ENCODE measurements at places on chromosomes 5 and 9.

DNA sequence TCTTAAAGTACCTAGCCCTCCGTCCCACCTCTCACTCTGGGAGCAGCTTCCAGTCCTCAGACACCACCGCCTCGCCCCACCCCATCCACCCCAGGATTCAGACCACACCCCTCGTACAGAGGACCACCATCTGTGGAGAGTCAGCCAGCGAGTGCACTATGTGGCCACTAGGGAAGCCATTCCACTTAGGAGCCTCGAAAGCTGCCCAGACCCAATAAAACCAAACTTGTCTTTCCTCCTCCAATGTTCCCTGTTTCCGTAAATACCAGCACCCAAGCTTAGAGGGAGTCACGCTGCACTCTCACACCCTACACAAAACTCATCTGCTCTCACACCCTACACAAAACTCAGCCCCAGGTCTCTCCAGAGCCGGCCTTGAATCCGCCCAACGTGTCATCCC, 1.9 kb downstream of the GCNT4 start:
- DNase-seq: no peak

GRCh38 chr9:90946982-90947381, 145.4 kb downstream of the SYK start:
- no peak for DNase-seq

DNA sequence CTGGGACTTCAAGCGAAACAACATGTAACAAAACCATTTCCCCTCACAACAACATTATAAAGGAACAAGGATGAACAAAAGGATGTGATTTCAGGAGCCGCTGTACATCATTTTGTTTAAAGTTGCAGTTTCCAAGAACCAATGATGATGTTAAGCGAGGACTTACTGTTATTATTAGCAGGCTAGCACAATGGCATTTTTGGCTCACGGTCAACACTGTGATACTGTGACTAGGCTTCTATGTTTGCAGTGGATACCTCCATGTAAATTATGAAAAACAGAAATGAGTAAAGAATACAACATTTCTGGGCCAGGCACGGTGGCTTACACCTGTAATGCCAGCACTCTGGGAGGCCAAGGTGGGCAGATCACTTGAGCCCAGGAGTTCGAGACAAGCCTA, 113.0 kb downstream of the AUH start:
- DNase-seq: no peak

DNA sequence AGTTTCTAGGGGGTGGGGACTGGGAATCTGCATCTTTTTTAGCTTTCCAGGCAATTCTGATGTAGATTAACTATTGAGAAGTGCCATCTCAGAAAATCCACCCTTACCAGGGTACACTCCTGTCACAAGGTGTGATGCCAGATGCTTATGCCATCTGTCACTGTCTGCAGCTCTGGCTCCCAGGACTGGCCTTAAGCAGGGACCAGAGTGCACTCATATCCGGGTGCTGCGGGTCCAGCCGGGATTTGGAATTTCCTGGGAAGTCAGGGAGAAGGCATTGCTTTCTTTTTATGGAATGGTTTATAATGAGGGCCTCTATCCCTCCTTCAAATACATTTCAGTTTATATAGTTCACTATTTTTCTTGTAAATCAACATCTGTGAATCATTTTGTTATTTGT, 92.6 kb downstream of the TMEM174 start:
- no peak for DNase-seq

GRCh38 chr5:71810023-71810422, 90.9 kb downstream of the CARTPT start:
- no peak for DNase-seq

- DNase-seq: peak; percentile 57
These were observed 35.6 kb downstream of the DAB2IP start for GRCh38 chr9:121686930-121687541.

All from activated B cell treated with CpG ODN at 0.5 μM for 24 hours (primary cell).